H1 (cell line): ENCODE measurements at places on chromosomes 3 and 15. TPM values are rescaled to one million over a fixed set of nuclear protein-coding genes. Genes with fewer than 3 reads are reported as not detected.

Gene ASB14
- not detected in 2 replicates for total RNA-seq

- DNase-seq = no peak
- no peak overlapping the region for H3K4me3 ChIP-seq
- no peaks in the 10 kb centered on the region; the same call in 1 of the 2 replicates for H3K36me3 ChIP-seq
- H3K27me3 ChIP-seq = no peaks in the 10 kb centered on the region
- peaks cover 7% of the 10 kb centered on the region; the same call in 1 of the 2 replicates for H3K4me1 ChIP-seq
- H3K27ac ChIP-seq = no peak overlapping the region
Observed at GRCh38 chr15:80076321-80077318, 17.1 kb downstream of the ZFAND6 start.

- no peak overlapping the region for H3K4me3 ChIP-seq
- no peaks in the 10 kb centered on the region for H3K36me3 ChIP-seq
- DNase-seq = no peak
- no peaks in the 10 kb centered on the region for H3K27me3 ChIP-seq
Observed at GRCh38 chr3:110267304-110267845, 804.2 kb upstream of the NECTIN3 start.

DNA sequence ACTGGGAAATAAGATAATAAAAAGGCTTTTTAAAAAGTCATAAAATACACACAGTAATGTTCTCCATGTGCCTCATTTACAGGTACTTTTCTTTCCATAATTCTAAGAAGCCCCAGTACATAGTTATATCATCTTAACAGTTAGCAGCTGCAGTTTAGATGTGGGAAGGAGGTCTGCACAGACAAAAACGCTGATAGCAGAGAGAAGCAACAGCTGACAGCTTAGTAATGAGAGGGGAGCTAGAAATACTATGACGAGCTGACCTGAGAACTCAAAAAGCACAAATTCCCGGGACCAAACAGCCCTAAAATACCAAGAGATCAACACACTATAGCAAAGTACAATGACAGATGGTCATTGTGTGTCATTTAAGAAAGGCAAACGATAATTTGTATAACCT is 36.7 kb upstream of the ARHGEF3 start:
- no peak overlapping the region for H3K4me3 ChIP-seq
- DNase-seq = no peak
- H3K4me1 ChIP-seq = no peaks in the 10 kb centered on the region
- no peaks in the 10 kb centered on the region for H3K36me3 ChIP-seq
- H3K27ac ChIP-seq = no peak overlapping the region
- H3K27me3 ChIP-seq = no peaks in the 10 kb centered on the region

Gene TNFSF10
- not detected in 2 replicates for total RNA-seq

DNA sequence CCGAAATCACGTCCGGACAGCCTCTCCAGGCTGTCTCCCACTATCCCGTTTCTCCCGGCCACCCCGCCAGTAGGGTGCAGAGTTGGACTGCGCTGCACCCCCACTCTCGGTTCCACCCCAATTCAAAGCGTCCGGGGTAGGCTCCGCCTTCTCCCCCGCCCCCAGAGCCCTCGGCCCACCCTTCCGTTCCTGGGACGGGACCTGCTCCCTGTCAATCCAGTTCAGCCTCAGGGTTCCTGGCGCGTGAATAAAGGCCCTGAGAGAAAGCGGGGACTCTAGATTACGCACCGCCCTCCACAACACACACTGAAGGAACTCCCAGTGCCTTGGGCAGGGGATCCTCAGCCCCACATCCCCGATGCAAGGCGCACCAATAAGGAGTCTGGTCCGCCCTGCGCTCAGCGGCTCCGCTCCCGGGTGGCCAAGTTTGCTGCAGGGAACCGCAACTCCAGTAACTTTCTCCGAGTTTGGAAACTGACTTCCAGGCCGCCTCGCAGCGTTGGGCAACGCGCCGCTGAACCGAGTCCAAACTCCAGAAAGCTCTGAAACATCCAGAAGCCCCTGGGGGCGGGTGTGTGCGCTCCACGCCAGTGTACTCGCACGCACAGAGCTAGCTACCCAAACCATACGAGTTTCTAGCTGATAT is 1.9 kb downstream of the ADAMTS9 start:
- no peak for DNase-seq
- peaks cover 10% of the 10 kb centered on the region for H3K4me1 ChIP-seq
- peak overlapping the region; percentile 25 for H3K4me3 ChIP-seq
- no peaks in the 10 kb centered on the region for H3K36me3 ChIP-seq
